ENCODE measurements at places on chromosomes 11 and 22. TPM values are rescaled to one million over a fixed set of nuclear protein-coding genes. Genes with fewer than 3 reads are reported as not detected.

GRCh38 chr11:47325271-47326041, 27.0 kb downstream of the MYBPC3 start:
- DNase-seq = no peak

- DNase-seq = no peak
Observed at GRCh38 chr11:126405906-126406305, 50.4 kb downstream of the ST3GAL4 start.

- no peak for DNase-seq
Observed at GRCh38 chr22:24706732-24707469, 67.6 kb downstream of the PIWIL3 start.

DNA sequence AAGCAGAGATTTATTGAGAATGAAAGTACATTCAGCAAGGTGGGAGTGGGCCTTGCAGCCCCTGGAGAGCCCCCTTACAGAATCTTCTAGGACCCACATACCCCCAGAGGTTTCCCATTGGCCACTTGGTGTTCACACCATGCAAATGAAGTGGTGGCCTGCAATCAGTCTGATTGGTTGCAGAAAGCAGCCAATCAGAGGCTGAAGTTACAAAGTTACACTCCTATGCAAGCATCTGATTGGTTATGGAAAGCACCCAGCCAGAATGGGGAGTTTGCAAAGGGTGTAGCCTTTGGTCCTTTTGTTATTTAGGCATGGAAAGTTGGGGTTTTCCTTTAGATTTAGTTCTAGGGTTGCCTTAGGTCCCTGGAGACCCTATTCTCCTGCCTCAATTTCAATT, 34.9 kb downstream of the UVRAG start:
- DNase-seq = no peak

GRCh38 chr11:45229401-45230020, 56.6 kb downstream of the SYT13 start:
- no peak for DNase-seq

GRCh38 chr11:107857550-107858216, 904 bp downstream of the SLC35F2 start:
- DNase-seq = peak; percentile 21

DNA sequence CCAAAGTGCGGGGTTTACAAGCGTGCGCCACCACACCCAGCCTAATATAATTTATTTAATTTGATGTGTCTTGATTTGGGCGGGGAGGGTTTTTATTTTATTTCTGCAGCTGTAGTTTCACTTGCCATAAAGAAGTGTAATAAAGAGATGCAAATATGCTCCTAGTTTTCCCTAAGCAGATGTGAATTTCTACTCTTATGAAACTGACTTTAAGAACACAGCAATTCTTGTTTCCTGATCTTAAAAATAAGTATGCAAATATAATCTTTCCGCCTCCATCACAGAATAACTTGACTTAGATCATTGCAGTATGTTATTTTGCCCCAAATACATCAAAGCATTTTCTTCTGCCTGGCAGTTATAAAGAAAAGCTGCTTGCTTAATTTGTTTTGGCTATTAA, 4.4 kb downstream of the SPCS2 start:
- no peak for DNase-seq

DNA sequence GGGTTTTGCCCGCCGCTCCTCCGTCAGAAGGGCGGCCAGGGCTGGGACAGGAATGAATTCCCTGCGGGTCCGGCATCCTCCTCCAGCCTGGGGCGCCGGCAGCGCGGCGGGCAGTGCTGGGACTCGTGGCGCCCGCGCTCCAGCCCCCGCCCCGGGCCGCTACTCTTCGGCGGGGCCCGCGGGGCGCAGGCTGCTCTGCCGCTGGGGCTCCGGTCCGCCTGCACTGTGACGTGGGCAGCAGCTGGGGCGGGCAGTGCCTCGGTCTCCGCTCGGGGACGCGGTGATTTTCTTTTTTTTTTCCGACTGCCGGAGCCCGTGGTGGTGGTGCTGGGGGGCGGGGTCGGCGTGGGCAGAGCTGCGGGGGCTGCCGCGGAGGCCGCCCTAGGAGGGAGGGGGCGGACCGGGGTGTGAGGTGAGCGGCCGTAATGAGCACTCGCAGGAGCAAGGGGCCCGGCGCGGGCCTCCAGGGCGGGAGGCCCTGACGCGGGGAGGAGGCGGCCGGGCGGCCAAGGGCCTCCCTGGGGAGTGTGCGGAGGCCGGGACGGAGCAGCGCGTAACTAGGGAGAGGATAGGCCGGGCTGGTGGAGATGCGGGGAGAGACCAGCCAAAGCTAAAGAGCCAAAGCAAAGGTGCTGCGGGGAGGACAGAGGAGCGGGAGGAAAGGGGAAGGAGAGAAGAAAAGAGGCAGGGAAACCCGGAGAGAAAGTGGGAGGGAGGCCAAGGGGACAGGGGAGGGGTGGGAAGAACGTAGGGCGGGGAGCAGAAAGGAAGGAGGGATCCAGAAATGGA, 73.3 kb upstream of the ZBED5 start:
- DNase-seq = peak; percentile 93

DNA sequence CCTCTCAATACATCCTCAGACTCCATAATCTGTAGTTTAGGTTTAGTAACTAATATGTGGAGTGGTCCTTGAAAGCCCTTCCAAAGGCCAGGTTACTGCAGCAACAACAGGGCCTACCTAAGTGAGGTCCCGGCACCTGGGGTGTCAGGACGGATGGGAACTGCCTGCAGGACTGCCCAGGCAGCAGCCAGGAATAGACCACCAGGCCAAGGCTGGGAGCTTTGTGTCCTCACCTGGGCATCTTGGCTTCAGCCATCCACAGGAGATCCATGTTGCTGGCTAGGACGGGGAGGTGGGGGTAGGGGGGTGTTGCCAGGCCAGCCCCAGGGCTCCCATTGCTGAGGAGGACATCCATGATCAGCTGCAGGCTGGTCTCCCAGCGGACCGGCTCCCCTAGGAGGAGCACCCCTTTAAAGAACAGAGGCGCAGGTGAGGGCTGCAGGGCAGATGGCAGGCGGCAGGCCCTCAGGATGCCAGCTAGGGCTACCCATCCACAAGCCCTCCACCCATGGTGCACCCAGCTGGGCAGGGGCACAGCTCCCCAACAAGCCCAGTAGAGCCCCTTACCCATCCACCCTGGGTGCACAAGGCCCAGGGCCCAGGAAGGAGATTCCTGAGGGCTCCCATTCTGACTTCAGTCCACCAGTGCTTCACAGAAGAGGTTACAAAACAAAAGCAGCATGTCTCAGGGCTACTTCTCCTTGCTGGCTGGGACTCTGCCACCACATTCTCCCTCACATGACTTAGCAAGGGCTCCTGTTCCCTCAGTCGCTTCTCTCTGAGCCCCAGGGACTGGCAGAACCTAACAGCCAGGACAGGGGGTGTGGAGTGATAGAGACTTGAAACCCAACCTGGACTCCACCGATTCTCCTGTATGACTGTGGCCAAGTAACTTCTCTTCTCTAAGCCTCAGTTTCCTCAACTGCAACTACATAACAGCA, 18.0 kb downstream of the HDHD5 start:
- DNase-seq = no peak

DNA sequence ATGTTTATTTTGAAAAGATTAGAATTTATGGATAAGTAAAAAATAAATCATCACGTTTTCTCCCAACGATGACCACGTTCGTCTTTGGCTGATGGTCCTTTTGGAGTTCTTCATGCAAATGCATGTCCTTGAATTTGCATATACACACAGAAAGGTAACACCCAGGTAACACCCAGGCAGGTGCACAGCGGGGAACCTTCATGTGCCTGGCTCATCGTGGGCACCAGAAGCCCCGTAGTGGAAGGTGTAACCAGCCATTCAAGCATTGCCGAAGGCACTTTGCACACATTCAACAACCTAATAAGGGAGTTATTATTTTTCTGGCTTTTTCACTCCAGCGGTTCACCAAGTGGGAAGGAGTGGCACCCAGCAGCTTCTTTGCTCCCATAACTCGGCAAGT, 404.6 kb downstream of the TBC1D22A start:
- no peak for DNase-seq

GRCh38 chr11:88307749-88308425, 29.6 kb downstream of the CTSC start:
- no peak for DNase-seq

DNA sequence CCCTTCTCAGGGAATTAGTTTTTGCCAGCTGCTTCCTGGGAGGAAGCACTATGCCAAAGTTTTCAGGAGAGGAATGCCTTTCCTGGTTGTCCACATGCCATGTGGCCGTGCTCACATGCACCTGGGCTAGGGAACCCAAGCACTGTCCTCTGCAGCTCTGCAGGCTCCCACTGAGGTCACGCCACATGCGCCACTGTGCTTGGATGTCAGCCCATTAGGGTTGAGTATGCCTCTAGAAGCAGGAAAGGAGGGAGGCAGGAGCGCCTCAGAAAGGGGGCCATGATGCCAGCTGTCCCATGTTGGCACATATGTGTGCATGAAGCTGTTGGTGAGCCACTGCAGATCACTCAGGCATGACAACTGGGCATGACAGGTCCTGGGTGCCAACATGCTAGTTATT, 81.6 kb upstream of the SUSD2 start:
- DNase-seq = no peak

DNA sequence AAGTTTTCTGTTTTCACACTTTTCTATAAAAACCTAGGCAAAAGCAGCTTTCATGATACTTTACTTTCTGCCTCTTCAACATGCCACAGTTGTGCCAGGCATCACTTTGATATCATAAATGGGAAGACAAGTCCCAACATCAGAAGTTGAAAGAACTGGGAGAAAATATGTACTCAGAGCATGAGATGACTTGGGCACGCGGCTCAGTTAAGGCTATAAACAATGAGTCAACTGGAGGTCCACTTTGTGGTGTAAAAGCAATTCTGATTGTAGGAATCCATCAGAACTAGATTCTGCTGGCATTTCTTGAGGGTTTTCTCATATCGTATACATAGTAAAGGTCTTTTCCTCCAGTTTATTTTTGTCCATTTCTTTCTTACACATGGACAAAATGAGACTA, 109.7 kb upstream of the USP47 start:
- peak; percentile 55 for DNase-seq

DNA sequence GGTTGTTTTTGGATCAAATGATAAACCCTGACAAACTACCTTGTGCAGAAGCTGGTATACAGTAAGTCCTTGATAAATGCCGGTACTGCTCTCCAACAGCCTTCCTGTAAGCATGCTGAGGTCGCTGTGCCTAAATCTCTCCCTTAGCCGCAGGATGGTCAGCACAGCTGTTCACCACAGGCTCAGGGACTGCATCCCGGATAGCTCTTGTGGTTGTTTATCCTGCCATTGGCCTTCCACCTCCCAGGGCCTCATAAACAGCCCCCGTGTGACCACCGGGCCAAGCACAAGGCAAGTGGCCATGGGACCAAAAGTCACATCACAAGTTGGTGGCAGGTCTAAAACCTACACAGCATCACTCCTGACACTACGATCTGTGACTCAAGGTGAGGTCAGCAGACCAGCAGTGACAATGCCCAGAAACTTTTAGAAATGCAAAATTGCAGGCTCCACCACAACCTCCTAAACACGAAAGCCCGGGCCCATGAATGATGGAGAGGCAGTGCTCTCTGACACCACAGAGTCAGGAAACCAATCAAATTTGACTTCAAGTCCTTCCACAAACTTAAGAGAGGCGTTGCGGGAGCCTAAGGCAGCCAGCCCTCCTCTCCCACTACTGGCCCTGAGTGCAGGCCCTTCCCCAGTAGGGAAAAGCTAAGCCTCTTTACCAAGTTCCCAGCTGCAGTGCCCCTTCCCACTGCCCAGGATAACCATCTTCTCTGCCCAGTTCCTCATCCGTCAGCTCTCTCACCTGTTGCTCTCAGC, 3.9 kb downstream of the SPATA19 start:
- no peak for DNase-seq

DNA sequence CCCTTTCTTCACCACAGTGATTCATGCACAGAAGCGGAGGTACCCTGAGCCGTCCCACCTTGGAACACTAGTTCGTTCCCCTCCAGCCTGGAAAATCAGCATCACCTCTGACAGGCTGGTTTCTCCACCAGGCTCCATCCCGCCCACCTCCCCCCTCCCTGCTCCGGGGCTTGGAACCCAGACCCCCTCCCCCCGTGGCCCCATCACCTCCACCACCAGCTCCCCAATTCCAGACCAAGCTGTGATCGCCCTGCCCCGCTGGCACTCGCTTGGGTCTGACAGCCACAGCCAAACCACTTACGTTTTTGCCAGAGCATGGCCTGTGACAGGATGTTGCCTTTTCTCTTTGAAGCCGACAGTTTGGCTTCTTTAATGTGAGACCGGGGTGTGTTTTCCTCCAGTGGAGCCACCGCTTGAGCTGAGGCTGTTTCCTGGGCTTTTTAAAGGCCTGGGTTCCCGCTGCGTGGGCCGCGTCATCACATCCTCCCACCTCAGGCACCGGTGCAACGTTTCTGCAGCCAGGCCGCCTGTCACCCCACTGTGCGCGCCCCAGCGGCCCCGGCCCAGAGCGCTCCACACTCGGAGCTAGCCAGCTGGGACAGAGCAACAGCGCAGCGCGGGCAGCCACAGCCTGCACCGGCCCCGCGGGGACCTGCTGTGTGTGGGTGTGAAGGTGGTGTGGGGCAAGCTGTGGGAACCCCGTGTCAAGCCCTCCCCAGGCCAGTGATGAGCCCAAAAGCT, at the start of gene POU2AF1:
Gene POU2AF1 (minus strand): TSS at position 415 of the 741 bp plus-strand sequence. CDS start 98 bp downstream, at position 317.
- DNase-seq = no peak

DNA sequence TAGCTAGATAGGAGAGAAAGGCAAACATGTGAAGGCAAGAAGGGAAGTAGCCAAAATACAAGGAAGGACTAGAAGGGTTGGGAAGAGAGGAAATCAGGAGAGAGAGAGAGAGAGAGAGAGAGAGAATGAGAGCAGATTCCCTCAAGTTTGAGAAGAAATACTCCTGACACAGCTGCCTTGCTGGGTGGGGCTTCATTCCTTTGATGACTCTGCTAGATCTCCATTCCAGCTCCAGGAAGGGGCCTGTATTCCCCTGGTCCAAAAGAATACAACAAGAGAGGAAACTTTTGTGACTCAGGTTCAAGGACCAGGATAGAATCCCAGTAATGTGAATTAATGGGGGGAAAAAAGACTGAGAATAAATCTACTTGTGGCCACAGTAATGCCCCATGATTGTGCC, 62.9 kb upstream of the SPON1 start:
- no peak for DNase-seq

DNA sequence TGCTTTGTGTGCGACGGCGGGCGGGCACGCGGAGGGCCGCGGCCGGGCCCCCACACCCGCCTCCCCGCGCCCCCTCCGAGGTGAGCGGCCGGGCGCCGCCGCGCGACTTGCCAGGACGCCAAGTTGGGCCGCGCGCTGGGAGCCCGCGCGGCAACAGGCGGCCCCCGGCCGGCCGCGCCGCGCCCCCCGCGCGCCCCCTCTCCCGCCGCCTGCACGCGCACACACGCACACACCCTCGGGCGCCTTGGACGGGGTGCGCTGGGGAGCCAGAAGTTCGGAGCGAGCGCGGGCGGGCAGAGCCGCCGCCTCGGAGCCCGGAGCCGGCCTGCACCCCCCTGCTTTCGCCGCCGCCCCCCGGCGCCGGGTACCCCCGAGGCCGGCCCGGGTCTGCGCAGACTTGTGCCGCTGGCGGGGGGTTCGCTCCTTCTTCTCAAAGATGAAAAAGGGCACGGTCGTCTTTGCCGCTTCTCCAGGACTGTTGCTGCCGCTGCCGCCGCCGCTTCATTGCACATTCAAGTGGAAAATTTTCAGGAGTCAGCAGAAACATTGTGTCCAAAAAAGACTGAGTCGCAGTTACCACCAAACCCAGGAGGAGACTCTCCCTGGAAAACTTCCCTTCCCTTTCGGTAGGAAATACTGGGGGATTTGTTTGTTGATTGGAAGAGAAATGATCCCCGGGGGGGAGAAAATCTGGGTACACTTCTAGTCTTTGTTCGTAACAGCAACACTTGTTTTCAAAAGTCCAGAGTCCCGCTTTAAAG, 895 bp downstream of the TEAD1 start:
- DNase-seq = peak; percentile 42

The PRDM10 gene
- total RNA-seq = 3.3 TPM

The CCDC81 gene
- total RNA-seq = 0.66 TPM

The DBX1 gene
- total RNA-seq = not detected

The CDCA5 gene
- 3.0 TPM for total RNA-seq

The CPT1B gene
- total RNA-seq = 2.6 TPM

The SPTY2D1 gene
- total RNA-seq = 14.0 TPM

The OR52B2 gene
- total RNA-seq = not detected

The KDM4F gene
- total RNA-seq = not detected

Measured in fibroblast of lung (primary cell).